B cell (primary cell): ENCODE measurements at places on chromosomes 5 and 9. TPM values are rescaled to one million over a fixed set of nuclear protein-coding genes. Genes with fewer than 3 reads are reported as not detected.
A peak's percentile ranks its signal among the peaks of the same experiment; 100 is the strongest.

The PPP3R2 gene
- polyA plus RNA-seq, result not detected in 2 replicates

DNA sequence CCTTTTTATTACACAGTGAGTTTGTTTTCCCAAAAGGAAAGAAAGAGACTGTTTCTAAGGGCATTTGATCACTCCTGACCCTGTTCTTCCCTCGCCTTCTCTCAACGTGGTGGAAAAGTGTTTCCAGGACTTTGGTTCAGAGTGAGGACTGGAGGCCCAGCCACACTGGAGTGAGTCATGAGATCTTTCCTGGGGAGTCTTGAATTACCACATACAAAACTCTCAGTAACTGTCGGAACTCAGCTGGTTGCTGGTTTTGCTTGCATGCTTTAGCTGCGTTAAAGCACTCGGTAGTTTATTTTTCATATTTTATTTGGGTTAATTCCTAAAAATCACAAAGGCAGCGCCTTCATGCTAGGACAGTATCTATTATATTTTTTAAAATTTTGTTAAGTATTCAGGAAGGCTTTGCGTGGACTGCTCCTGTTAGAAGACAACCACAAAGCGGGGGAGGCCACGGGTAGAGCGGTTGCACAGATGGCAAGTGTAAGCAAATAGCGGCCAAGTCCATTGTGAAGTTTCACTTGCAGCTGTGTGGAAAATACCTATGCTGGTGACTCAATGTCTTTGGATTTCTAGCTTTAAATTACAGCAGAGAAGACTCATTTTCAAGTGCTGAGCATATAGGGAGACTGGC lies 77.7 kb downstream of the ARSB start:
- DNase-seq, result no peak

The GARIN3 gene
- polyA plus RNA-seq, result not detected in 2 replicates

The AK1 gene
- polyA plus RNA-seq, result 28.0 and 33.6 TPM in 2 replicates

GRCh38 chr5:150209099-150209635 lies 19.3 kb downstream of the SLC6A7 start:
- peak; percentile 11 for DNase-seq

- peak; percentile 87 for DNase-seq
Measured at GRCh38 chr5:163916376-163916775, 411.0 kb downstream of the MAT2B start.

The RANBP17 gene
- not detected in 2 replicates for polyA plus RNA-seq

The NUDT12 gene
- 0.97 and 1.6 TPM in 2 replicates for polyA plus RNA-seq

The ZDHHC11 gene
- 0.69 and 1.2 TPM in 2 replicates for polyA plus RNA-seq

- DNase-seq, result no peak
Measured at GRCh38 chr9:86181379-86182315, 77.8 kb downstream of the C9orf153 start.

GRCh38 chr5:148815578-148815977 lies 10.8 kb upstream of the ADRB2 start:
- DNase-seq, result no peak

GRCh38 chr5:141800617-141801016 lies 77.6 kb downstream of the PCDH1 start:
- no peak for DNase-seq

DNA sequence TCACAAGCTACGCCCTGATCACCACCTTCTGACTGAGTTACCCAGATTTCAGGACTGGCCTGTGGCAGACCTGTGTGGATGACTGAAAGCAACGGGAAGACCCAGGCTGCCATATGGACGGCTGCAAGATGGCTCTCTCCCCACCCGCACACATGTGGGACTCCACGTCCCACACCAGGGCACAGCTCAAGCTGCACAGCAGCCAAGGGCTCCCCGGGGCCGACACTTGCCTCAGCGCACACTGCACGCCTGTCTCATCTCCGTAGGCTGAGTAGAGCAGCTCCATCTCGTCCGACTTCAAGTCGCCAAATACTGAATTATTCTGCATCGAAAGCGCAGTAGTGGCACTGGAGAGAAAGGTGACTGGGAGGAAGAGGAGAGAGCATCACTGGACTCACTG lies 14.5 kb downstream of the BRD9 start:
- no peak for DNase-seq

The FOXD4L4 gene
- polyA plus RNA-seq, result 0.15 TPM in 1 of 2 replicates, not detected in the other

DNA sequence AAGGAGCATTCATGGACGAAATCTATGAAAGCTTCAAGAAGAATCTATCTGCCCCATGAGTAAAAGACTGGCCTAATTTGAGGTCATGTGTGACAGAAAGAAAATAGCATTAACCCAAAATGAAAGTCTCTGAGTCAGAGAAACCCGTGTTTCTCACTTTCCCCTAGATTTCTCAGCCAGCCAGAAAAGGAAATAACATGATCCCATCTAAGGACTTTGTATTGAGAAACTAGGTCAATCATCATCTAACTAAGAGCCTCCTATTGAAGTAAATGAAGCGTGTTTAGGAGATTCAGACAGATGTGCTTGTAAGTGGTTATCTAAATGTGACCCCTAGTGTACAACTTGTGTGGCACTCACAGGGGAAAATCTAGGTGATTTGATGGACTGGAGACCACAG lies 77.3 kb upstream of the ZNF366 start:
- DNase-seq, result no peak

DNA sequence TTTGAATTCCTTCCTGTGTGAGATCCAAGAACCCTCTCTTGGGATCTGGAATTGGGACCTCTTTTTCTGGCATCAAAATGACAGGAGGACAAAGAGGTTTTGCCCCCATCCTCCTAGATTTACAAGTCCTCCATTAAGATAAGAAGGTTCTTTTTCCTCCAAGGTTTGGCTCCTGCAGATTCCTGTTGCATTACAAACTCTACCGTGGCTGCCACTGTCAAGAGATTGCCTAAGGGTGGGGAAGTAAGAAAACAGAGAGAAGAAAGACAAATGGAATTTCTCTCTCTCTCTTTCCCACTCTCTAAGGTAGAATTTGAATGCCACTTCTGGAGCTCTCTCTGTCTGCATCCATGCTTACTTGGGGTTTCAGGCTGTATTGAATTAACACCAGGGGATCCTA lies 12.0 kb upstream of the SVEP1 start:
- DNase-seq, result no peak

The CATSPER3 gene
- polyA plus RNA-seq, result 1.1 and 1.3 TPM in 2 replicates

- no peak for DNase-seq
Measured at GRCh38 chr9:114470121-114470520, 35.2 kb downstream of the WHRN start.

GRCh38 chr5:18024542-18024941 lies 390.3 kb downstream of the TAF11L14 start:
- DNase-seq, result no peak

DNA sequence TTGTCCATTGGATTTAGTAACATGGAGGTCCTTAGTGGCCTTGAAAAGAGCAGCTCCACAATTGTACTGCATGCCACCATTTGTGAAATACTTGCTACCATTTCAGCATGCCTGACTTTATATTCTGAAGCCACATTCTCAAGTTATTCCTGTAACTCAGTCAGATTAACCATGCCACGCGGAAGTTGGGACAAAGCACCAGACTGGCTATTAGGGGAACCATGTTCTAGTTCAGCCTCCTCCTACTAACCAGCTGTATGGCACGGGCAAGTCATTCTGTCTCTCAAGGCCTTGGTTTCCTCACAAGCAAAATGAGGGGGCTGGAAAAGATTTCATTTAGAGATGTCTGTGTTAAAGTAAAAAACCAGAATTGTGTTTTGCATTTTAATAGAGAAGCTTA lies 418.0 kb downstream of the PLK2 start:
- DNase-seq, result no peak

- DNase-seq, result peak; percentile 64
Measured at GRCh38 chr9:120710110-120710981, 3.9 kb downstream of the MEGF9 start.

GRCh38 chr5:126235628-126236027 lies 187.6 kb upstream of the GRAMD2B start:
- DNase-seq, result no peak

DNA sequence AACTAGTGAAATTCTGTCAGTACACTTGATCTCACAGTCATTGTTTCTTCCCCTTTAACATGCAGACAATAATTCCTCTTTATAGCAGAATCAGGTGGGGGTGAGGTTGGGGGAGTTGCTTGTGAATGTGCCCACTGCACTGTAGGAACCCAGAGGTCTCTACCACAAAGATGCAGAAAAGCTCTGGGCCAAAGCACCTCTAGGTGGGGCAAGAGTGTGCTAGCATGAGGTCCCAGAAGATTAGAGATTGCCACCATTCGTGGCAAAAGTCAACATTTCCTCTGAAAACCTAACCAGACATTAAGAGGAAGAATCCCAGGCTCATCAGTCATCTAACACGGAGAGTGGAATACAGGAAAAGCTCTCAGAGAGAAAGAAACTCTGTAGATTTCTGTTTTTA lies 74.5 kb downstream of the PTCD2 start:
- peak; percentile 16 for DNase-seq

The GLDC gene
- 0.86 and 3.6 TPM in 2 replicates for polyA plus RNA-seq

The PCDHGA12 gene
- polyA plus RNA-seq, result 0.09 and 0.27 TPM in 2 replicates

- DNase-seq, result no peak
Measured at GRCh38 chr9:126501383-126502331, 112.1 kb upstream of the LMX1B start.

GRCh38 chr5:171541341-171541776 lies 121.9 kb downstream of the FGF18 start:
- DNase-seq, result no peak

- DNase-seq, result no peak
Measured at GRCh38 chr5:92559781-92560180, 1021.2 kb downstream of the NR2F1-AS1 start.

- DNase-seq, result no peak
Measured at GRCh38 chr5:75568202-75568601, 43.1 kb upstream of the ANKDD1B start.

GRCh38 chr5:26518065-26518464 lies 520.3 kb downstream of the CDH9 start:
- DNase-seq, result no peak

The ENTREP1 gene
- not detected in 2 replicates for polyA plus RNA-seq

- DNase-seq, result no peak
Measured at GRCh38 chr5:126334760-126335159, 88.4 kb upstream of the GRAMD2B start.

- no peak for DNase-seq
Measured at GRCh38 chr5:162657076-162657475, 589.5 kb downstream of the GABRG2 start.

The CERCAM gene
- polyA plus RNA-seq, result 2.4 and 3.2 TPM in 2 replicates

GRCh38 chr5:73946278-73946677 lies 320.3 kb downstream of the ARHGEF28 start:
- no peak for DNase-seq

GRCh38 chr9:91412941-91413340 lies 10.7 kb downstream of the NFIL3 start:
- DNase-seq, result no peak

The NUTM2G gene
- not detected in 2 replicates for polyA plus RNA-seq

GRCh38 chr9:100229136-100229535 lies 123.6 kb downstream of the TEX10 start:
- DNase-seq, result no peak

- DNase-seq, result peak; percentile 27
Measured at GRCh38 chr9:131095666-131096268, 564 bp upstream of the AIF1L start.

DNA sequence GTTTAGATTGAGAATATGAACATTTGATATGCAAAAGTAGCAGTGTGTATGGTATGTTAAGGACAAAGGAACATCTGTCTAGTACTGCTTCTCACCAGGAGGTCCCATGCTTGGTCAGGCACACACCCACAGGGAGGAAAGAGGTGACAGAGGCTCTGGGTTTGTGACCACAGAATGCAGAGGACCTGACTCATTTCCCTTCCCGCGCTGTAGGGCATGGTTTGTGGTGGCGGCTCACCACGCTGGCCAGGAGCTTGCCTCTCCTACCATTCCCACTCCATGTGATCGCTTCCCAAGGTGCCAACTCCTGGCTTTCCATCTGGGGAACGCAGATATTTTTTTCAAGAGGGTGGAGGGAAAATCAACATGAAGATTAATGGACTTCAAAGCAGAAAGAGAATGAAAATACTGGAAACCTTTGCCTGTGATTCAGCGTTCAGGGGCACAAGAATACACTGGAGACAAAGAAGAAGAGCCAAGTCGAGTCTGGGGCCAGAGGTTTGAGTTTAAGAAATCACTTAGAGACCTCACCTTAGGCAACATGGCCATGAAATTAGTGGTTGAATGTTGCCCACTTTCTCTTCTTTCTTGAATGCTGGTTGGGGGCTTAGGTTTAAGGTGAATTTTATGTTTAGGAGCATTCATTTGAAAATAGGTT lies 477.8 kb downstream of the CCDC171 start:
- DNase-seq, result no peak

DNA sequence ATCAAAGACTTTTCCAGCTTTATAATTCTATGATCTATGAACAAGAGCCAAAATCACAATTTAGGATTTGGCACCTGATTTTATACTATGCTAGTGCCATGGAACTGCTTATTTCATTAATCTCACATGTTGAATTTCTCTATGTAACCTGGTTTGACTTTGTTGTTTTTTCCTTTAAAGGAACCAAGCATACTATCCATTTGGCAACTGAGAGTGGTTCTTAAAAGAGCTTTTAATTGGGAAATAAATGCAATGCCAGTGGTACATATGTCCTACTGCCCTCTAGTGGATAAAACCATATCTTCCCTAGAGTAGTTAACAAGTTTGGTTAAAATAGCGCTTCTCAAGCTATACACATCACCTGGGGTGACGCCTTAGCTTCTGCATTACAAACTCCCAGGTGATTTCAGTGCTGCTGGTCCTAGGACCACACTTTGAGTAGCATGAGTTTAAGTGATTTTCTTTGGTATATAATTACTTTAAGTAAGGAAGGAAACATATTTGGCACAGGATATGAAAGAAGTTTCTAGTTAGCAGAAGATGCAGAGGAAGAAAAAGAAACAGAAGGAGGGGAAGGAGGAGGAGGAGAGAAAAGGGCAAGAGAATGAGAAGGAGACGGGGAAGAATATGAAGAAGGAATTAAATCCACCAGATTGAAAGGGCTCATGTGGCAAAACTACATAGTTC lies 56.8 kb downstream of the FGF10 start:
- DNase-seq, result no peak

The LHX3 gene
- 0.07 TPM in 2 replicates for polyA plus RNA-seq

- DNase-seq, result peak; percentile 31
Measured at GRCh38 chr9:34990908-34991606, 1.5 kb downstream of the DNAJB5 start.

The PTGDS gene
- 0.13 and 0.25 TPM in 2 replicates for polyA plus RNA-seq
